ENCODE measurements at places on chromosomes 4 and X.

GRCh38 chr4:145639186-145639698 lies 20.1 kb downstream of the MMAA start:
- no peak for DNase-seq

- DNase-seq = no peak
These were observed 220.9 kb downstream of the SLC7A11 start for GRCh38 chr4:138021139-138021830.

- peak; percentile 36 for DNase-seq
These were observed 6.2 kb upstream of the STK32B start for GRCh38 chr4:5045097-5045496.

- peak; percentile 23 for DNase-seq
These were observed at the start of gene TMSB15A for GRCh38 chrX:102515975-102516941. TSS of gene TMSB15A (minus strand) at chrX:102516739.

DNA sequence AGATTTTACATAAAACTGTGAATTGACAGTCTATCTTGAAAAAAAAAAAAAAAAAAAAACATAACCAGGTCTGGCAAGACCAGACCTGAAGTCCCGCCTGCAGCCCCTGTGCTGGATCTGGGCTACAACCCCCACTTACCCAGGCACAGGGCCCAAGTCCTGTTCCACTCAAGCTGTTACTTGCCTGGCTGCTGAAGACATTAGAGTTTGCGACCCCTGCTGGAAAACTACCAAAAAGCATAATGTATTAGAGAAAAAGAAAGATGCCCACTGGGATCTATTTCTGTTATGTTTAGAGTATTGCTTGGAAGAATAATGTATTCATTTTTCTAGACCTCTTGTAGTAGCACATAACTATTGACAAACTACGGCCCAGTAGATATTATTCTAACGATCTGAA lies 4.7 kb downstream of the HS3ST1 start:
- DNase-seq = peak; percentile 47

DNA sequence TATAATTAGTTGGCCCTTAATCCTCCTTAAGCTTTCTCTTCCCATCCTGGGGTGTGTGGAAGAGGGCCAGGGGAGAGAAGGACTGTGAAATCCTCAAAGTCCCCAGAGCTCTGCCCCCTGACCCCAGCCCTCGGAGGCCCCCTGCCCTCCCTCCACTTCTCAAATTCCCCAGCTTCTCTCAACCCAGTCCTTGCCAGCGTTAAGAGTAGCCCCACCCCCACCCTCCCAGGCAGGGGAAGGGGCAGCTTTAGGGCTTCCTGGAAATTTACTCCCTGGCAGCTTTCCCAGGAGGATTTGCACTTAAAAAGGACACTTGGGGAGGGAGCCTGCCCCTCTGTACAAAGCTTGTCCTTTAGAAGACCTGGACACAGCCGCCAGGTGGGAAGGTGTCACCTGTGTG lies 11.8 kb upstream of the CD40LG start:
- DNase-seq = no peak

- DNase-seq = no peak
These were observed 68.9 kb downstream of the ENOX2 start for GRCh38 chrX:130834149-130834548.

All from hematopoietic multipotent progenitor cell treated with erythropoietin and hydrocortisone succinate and interleukin-3 and kit ligand, for 8 days (in vitro differentiated cells).